Neural crest cell (in vitro differentiated cells): ENCODE measurements at places on chromosomes 3 and 15. TPM values are rescaled to one million over a fixed set of nuclear protein-coding genes. Genes with fewer than 3 reads are reported as not detected.

CCDC13 gene
- total RNA-seq: 1.5 and 2.0 TPM in 2 replicates

DNA sequence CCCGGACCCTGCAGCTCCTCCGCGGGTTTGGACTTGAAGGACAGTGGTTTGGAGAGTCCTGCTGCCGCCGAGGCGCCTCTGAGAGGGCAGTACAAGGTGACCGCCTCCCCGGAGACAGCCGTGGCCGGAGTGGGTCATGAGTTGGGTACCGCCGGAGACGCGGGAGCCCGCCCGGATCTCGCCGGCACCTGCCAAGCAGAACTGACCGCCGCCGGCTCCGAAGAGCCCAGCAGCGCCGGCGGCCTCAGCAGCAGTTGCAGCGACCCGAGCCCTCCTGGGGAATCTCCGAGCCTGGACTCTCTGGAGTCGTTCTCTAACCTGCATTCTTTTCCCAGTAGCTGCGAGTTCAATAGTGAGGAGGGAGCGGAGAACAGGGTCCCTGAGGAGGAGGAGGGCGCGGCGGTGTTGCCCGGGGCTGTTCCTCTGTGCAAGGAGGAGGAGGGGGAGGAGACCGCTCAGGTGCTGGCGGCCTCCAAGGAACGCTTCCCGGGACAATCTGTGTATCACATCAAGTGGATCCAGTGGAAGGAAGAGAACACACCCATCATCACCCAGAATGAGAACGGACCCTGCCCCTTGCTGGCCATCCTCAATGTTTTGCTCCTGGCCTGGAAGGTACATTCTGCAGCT lies 634 bp downstream of the MINDY2 start:
- no peak overlapping the region for H3K4me3 ChIP-seq
- H3K36me3 ChIP-seq: no peaks in the 10 kb centered on the region
- DNase-seq: peak; percentile 24

DNA sequence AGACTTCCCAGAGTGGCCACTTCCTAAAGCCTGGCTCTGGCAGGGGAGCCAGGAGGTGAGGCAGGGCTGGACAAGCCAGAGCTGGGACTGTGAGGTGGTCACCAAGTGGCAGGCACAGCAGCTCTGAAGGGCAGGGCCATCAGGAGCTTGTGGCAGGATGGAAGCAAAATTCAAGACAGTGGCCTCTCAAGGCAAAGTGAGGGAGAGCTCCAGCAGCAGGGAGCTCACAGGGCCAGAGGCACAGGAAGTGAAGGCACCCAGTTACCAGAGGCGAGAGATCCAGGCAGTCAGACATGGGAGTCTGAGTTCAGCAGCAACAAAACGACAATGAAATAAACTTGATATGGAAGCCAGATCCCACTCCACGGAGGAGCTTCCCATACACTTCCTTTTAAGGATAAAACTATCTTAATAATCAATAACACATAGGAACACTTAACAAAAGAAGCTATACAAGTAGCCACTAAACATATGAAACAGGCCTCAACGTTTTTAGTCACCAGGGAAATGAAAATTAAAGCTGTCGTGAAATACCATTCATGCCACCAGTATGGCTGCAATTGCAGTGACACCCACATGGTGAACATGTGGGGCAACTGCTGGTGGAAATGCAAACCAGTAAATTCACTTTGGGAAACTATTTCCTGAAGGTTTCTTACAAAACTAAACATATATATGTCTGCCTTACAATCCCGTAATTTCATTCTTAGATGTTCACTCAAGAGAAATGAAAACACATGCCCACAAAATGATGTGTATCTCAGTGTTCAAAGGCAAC lies 35.4 kb upstream of the TMEM158 start:
- no peak for DNase-seq
- no peak overlapping the region for H3K27ac ChIP-seq
- H3K4me3 ChIP-seq: no peak overlapping the region
- H3K36me3 ChIP-seq: no peaks in the 10 kb centered on the region
- no peaks in the 10 kb centered on the region for H3K27me3 ChIP-seq

- no peaks in the 10 kb centered on the region for H3K36me3 ChIP-seq
- no peak for DNase-seq
- H3K27ac ChIP-seq: no peak overlapping the region
- peaks cover 15% of the 10 kb centered on the region for H3K27me3 ChIP-seq
- peaks cover 9% of the 10 kb centered on the region for H3K4me1 ChIP-seq
- no peak overlapping the region for H3K4me3 ChIP-seq
These were observed 46.0 kb downstream of the MFSD1 start for GRCh38 chr3:158847885-158848284.

DNA sequence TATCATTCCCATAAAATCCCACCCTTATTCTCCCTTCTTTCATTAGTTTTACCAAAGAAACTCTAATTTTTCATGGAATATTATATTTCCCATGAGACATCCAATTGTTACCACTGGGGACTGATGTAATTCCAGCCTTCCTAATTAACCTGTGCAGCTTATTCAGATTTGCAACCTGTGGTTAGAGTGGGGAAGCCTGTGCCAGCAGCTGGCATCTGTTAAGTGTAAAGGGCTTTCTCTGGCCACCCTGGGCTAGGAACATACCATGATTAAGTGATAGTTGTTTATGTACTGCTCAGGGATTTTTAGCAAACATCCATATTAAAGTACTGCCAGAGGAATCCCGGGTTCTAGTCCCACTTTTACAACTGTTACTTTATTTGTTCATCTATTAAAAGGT lies 78.2 kb downstream of the TPRG1 start:
- no peak for DNase-seq
- no peaks in the 10 kb centered on the region for H3K4me1 ChIP-seq
- H3K4me3 ChIP-seq: no peak overlapping the region

DNA sequence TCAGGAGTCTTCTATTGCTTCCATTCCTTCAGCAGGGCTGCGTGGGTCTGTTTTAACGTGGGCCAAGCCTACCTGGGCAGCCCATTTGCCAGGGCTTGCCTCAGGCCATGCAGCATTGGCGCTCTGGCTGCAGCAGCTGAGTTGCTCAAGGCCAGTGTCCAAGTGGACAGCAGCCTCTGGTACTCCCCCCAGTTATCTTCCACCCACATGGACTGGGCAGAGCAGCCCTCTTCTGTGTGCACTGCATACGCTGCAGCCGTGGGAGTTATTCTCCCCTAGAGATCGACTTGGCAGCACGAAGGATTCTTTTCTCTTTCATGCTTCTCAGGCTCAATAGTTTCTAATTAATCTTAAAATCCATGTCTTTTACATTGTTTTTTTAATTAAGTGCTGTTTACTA lies 6.9 kb upstream of the CAPN3 start:
- no peaks in the 10 kb centered on the region for H3K36me3 ChIP-seq
- no peak for DNase-seq
- no peak overlapping the region for H3K4me3 ChIP-seq
- no peaks in the 10 kb centered on the region for H3K4me1 ChIP-seq

- peaks cover 25% of the 10 kb centered on the region for H3K4me1 ChIP-seq
- peak overlapping the region; percentile 89 for H3K4me3 ChIP-seq
- no peaks in the 10 kb centered on the region for H3K36me3 ChIP-seq
- peak overlapping the region; percentile 99 for H3K27ac ChIP-seq
These were observed 1.0 kb downstream of the C15orf61 start for GRCh38 chr15:67521783-67522568.

DNA sequence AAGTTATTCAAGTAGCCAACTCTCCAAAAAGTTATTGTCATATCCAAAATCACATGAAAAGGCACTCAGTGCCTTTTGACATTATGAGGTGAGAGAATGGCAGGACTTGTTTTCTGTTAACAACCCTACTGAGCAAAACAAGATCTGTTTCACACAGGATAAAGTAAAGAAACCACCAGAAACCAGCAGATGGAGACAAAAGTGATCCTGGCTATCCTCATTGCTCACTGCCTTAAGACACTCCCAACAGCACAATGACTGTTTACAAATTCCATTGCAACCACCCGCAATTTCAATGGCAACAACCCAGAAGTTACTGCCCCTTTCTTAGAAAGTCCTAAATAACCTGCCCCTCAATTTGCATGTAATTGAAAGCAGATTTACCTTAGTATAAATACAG lies 352.6 kb upstream of the NDN start:
- H3K27ac ChIP-seq: no peak overlapping the region
- no peaks in the 10 kb centered on the region for H3K27me3 ChIP-seq
- H3K36me3 ChIP-seq: peaks cover 24% of the 10 kb centered on the region

- no peak overlapping the region for H3K27ac ChIP-seq
- H3K36me3 ChIP-seq: no peaks in the 10 kb centered on the region
- no peak overlapping the region for H3K4me3 ChIP-seq
These were observed 92.9 kb downstream of the GPR156 start for GRCh38 chr3:120192159-120192558.

GRCh38 chr3:188220097-188220788 lies 66.3 kb downstream of the LPP start:
- peaks cover 13% of the 10 kb centered on the region for H3K36me3 ChIP-seq
- peaks cover 13% of the 10 kb centered on the region for H3K4me1 ChIP-seq
- H3K27ac ChIP-seq: no peak overlapping the region
- H3K27me3 ChIP-seq: no peaks in the 10 kb centered on the region
- no peak overlapping the region for H3K4me3 ChIP-seq

ZNF385D gene
- total RNA-seq: 2.1 and 2.2 TPM in 2 replicates

FBXO40 gene
- not detected in 2 replicates for total RNA-seq

ALDH1A2 gene
- 0.91 and 1.7 TPM in 2 replicates for total RNA-seq

TGFBR2 gene
- 8.5 and 8.7 TPM in 2 replicates for total RNA-seq

DNA sequence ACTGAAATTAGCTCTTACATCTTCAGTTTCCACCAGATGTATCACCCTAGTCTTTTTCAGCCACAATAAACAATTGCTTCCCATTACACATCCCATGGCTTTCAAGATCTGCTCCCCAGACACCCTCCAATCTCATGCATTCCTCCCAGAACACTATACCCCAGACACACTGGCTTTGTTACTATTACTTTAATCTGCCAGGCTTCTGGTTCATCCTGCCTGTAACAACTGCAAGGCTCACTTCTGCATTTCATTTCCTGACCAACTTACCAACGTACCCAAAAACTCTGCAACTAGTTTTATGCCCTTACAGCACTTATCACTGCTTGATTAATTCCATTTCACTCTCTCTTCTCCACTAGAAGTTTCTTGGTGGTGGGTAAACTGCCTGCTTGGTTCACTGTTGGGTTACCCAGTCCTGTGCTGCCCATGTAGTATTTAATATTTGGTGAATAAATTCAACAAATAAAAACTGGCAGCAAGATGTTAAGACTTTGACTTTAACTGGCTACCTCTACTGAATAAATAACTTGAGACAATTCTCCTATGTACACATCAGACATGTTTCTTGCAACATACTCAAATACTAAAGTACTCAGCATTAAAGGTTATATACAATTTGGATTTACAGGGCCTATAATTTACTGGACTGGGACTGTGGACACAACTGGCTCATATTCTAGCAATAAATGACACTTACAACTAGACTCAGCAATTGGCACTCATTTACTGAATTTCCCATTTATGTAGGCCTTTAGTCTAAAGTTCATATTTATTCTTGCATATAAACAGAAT lies 2.7 kb downstream of the RPL22L1 start:
- H3K4me1 ChIP-seq: peaks cover 32% of the 10 kb centered on the region
- no peaks in the 10 kb centered on the region for H3K27me3 ChIP-seq
- H3K4me3 ChIP-seq: peak overlapping the region; percentile 82
- no peak overlapping the region for H3K27ac ChIP-seq
- H3K36me3 ChIP-seq: peaks cover 28% of the 10 kb centered on the region

DNA sequence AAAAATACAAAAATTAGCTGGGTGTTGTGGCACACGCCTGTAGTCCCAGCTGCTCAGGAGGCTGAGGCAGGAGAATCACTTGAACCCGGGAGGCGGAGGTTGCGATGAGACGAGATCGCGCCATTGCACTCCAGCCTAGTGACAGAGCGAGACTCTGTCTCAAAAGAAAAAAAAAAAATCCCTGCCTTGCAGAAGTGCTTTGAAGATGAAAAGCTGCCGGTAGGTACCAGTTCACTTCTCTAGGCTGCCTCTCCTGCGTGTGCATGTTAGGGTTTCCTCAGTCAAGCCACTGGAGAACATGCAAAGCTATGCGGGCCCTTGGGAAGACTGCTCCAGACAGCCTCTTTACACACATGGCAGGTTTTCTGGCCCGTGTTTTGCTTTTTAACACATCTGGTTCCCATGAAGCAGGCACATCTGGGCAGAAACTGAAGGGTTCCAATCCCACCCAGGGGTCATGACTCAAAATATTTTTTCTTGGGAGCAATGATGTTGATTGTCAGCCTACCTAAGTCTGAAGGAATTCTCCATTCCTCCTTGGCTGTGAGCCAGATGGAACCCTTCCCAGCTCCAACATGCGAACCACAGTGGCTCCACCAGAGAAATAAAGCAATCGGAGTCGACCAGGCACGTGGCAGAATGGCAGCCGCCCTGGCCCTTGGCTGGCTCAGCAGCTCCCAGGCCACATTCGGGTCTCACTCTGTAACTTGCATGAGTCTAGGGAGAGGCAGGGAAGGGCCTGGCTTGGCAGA lies 29.6 kb downstream of the MGLL start:
- peaks cover 6% of the 10 kb centered on the region for H3K36me3 ChIP-seq
- H3K4me1 ChIP-seq: peaks cover 42% of the 10 kb centered on the region
- H3K27ac ChIP-seq: no peak overlapping the region
- H3K4me3 ChIP-seq: no peak overlapping the region
- DNase-seq: no peak

GRCh38 chr3:170589113-170589512 lies 3.2 kb upstream of the SLC7A14 start:
- peaks cover 5% of the 10 kb centered on the region for H3K4me1 ChIP-seq
- no peak for DNase-seq
- no peak overlapping the region for H3K4me3 ChIP-seq
- peaks cover 88% of the 10 kb centered on the region for H3K27me3 ChIP-seq

GRCh38 chr3:159266779-159267178 lies 464.9 kb downstream of the MFSD1 start:
- no peak overlapping the region for H3K27ac ChIP-seq
- no peaks in the 10 kb centered on the region for H3K4me1 ChIP-seq
- DNase-seq: peak; percentile 63
- no peak overlapping the region for H3K4me3 ChIP-seq

DNA sequence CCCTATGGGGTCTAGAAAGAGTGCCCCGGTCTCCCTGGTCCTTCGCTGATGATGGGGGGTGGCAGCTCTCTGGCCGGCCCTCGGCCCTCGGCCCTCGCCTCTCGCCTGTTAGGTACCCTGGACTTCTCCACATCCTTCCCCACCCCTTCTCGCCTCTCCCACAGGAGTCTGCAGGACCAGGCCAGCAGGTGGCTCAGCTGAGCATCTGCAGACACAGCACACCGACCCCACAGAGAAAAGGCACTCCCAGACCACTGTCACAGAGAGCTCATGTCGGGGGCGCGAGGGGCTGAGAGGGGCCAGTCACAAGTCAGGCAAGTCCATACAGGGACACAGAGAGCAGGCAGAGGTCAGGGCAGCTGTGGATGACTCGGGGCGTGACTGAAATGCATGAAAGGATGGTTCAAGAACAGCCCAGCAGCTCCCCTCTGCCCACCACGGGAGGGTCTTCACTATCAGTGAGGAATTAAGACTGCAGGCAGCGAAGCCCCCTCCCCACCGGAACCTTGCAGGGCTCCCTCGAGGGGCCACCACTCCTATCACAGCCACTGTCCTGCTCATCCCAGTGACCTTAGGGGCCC lies 181.7 kb upstream of the NSMCE3 start:
- peak overlapping the region; percentile 23 for H3K4me3 ChIP-seq
- peaks cover 29% of the 10 kb centered on the region for H3K4me1 ChIP-seq

- DNase-seq: no peak
- H3K27me3 ChIP-seq: no peaks in the 10 kb centered on the region
- no peak overlapping the region for H3K4me3 ChIP-seq
- H3K27ac ChIP-seq: peak overlapping the region; percentile 73
- H3K4me1 ChIP-seq: no peaks in the 10 kb centered on the region
These were observed 72.8 kb downstream of the GALK2 start for GRCh38 chr15:49242820-49243219.

HTR3E gene
- total RNA-seq: not detected in 2 replicates
